Left renal pelvis (tissue), 4 donors: ENCODE measurements at places on chromosomes 6 and 20.

- DNase-seq, result no peak
Measured at GRCh38 chr6:145727817-145728388, 7.4 kb downstream of the EPM2A start.

DNA sequence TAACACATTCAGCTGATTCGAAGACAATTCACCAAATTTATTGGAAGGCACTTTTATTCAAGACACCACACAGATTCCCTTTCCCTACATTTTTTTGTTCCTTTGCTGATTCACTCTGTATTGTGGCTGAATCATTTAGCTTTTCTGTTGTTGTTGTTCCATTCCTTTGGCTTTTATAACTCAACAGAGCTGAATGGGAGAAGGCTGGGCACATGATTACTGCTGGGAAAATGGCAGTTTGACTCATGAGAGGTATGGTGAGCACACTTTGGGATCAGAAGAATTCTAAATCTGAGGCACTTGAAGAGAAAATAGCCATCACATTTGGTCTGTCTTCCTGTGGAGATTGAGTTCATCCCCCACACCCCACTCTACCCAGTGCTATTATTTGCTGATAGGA is 15.7 kb upstream of the SAYSD1 start:
- no peak for DNase-seq

DNA sequence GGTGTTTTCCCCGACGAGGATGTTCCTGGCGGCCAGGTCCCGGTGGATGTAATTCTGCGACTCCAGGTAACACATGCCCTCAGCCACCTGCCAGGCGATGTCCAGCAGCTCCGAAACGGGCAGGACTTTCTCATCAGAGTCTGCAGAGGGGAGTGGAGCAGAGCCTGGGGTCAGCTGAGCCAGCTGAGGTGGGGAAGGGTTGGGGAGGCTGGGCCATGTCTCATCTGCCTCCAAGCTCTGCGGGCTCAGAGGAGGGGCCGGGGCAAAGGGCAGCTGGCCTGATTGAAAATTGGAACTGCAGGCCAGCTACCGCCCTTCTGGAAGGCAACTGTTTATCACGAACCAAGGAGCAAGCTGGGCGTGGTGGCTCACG is 6.4 kb downstream of the PTK6 start:
- DNase-seq, result no peak

GRCh38 chr6:128179876-128180438 is 279.1 kb upstream of the THEMIS start:
- no peak for DNase-seq

- DNase-seq, result no peak
Measured at GRCh38 chr20:11195899-11196558, 522.2 kb upstream of the JAG1 start.

DNA sequence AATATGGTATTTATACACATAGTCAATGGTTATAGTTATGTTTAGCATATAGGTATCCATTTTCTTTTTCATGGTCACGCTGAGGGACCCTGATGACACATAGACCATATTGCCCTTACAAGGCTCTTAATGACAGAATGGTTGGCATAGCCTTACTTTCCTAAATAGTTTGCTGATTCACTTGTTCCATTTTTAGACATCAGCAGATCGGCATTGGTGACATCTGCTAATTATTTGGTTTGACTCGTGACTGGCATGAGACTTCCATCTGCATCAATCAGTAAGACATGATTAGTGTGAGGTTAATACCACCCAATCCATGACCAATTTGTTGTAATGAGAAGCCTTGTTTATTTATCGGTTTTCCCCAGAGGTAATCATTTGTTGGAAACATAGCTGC is 309.7 kb downstream of the ALDH8A1 start:
- DNase-seq, result no peak

- no peak for DNase-seq
Measured at GRCh38 chr6:142819603-142820337, 125.2 kb downstream of the HIVEP2 start.

GRCh38 chr6:22141241-22141745 is 155.5 kb downstream of the PRL start:
- DNase-seq, result no peak

- DNase-seq, result no peak
Measured at GRCh38 chr6:101826269-101826668, 432.8 kb downstream of the GRIK2 start.

DNA sequence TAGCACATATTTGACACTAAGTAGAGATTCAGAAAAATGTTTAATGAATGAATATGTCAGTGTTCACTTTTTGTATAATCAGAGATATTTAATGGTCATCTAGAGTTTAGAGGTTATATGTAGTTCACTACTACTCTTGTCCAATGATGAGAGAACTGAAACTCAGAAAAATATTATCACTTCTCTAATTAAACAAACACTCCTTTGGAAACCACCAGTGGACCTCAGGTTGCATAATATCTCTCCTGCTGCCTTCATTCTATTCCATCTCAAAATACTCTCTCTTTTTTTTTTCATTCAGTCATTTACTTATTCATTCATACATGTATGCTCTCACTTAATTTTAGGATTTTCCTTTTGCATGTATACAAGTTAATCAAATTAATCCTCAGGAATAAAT is 423.1 kb upstream of the RNF217 start:
- no peak for DNase-seq

DNA sequence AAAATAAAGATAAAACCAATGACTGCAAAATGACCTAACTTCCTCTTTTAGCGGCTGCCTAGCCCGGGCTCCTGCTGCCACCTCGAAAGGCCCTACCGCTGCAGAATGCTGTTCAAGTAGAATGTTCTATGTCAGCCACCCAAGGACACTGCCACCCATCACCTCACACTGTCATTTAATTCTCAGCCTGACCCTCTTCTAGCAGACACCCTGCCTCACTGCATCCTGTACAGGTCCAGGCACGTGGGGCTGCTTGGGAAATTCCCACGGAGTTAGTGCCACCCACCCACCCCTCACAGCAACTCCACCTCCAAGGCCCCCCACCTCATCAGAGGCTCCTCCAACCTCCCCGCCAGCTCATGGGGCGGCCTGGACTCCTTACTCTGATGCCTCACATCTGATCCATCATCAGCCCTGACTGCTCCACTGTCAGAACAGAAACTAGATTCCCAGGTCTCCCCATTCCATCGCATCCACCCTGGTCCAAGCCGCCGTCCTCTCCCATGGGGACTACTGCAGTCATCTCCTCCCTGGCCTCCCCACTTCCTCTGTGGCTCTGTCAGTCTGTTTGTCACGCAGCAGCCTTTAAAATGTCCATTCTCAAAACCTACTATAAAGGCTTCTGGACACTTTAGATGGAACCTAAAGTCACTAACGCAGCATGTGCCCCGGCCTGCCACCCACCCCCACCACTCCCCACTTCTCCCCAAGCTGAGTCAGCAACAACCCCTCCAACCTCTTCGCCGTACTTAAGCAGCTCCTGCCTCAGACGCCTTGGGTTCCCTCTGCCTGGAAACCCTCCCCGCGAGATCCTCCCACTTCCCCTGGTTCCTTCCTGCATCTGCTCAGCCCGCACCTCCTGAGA is 17.0 kb downstream of the NFATC2 start:
- no peak for DNase-seq

GRCh38 chr6:125302840-125303511 is 1.2 kb upstream of the HDDC2 start:
- DNase-seq, result no peak

DNA sequence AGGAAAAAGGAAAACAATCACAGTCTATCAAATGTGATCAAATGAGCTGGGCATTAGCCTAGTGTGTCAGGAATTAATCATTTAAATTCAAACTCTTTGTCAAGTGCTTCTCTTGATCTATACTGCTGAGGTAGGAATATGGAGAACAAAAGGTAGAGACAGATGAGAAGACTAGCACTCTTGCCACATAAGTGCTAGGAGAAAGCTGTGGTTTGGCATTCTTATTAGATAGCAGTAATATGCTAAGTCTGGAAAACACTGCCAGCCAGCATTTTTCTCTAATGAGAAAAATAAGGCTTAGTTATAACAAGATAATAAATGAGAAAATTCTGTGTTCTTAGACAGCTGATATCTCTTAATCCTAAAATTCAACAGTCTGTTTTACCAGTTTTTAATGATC is 38.9 kb downstream of the ORC3 start:
- no peak for DNase-seq

DNA sequence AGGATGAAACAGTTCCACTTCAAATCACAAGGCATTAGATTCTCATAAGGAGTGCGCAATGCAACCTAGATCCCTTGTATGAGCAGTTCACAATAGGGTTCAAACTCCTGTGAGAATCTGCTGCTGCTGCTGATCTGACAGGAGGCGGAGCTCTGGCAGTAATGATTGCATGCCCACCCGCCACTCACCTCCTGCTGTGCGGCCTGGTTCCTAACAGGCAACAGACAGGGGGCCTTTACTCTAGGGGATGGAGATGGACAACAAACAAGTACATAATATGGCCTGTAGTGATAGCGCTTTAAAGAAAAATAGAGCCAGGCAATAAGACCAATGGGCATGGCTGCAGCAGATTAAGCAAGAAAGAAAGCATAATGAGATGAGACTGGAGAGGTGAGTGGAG is 2.7 kb upstream of the TBC1D22B start:
- DNase-seq, result no peak

DNA sequence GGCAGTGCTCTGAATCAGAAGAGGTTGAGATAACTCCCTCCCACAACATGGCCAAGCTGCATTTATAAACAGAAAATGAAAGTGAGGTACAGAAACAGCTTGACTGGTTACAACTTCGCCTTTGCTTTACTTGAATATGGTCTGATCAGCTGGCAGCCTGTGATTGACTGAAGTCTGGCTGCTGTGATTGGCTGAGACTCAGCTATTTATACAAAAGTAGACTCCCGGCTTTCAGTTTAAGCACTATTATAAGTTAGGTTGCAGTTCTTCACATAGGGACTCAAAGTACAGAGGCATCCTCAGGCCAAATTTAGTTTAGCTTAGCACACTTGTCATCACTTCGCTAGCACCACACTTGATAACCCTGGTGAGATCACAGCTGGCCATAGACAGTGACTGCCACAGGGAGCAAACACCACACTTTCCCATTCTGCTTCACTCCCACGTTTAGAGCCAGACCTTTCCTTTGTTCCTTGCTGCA is 362.6 kb downstream of the EPM2A start:
- no peak for DNase-seq

DNA sequence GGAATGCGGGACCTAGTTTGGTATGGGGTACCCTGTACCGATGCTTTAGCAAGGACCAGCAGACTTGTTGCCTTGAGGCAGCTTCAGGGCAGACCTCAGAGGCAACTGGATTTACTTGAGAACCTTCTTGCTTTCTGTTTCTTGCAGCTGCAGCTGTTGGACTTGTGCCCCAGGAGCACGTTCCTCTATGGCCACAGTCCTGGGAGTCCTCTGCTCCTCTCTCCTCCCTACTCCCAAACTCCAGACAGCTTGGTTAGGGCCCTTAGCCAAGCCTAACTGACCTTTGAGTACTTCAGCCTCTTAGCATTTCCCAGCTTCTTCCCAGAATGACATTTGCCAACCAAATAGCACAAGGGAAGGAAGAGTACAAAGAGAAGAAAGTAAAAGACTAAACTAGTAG is 34.7 kb downstream of the GHRH start:
- no peak for DNase-seq

DNA sequence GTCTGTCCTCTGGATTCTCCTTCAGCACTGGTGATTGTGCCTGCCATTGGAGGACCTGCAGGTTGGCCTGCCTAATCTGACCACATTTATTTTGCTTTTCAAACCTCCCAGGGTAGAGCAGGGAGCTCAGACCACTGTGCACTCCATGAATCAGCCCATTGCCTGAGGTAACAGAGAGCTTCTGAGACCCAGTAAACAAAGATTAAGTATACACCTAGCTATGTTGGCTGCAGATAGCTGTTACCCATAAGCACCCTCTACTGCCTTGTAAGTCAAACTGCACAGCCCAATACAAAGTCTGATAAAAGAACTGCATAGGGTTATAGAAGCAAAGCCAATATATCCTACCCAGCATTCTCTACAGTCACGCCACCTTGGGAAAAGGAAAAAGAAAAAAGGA is 338.7 kb downstream of the HTR1B start:
- no peak for DNase-seq

- DNase-seq, result no peak
Measured at GRCh38 chr20:24420567-24420966, 48.9 kb upstream of the SYNDIG1 start.

DNA sequence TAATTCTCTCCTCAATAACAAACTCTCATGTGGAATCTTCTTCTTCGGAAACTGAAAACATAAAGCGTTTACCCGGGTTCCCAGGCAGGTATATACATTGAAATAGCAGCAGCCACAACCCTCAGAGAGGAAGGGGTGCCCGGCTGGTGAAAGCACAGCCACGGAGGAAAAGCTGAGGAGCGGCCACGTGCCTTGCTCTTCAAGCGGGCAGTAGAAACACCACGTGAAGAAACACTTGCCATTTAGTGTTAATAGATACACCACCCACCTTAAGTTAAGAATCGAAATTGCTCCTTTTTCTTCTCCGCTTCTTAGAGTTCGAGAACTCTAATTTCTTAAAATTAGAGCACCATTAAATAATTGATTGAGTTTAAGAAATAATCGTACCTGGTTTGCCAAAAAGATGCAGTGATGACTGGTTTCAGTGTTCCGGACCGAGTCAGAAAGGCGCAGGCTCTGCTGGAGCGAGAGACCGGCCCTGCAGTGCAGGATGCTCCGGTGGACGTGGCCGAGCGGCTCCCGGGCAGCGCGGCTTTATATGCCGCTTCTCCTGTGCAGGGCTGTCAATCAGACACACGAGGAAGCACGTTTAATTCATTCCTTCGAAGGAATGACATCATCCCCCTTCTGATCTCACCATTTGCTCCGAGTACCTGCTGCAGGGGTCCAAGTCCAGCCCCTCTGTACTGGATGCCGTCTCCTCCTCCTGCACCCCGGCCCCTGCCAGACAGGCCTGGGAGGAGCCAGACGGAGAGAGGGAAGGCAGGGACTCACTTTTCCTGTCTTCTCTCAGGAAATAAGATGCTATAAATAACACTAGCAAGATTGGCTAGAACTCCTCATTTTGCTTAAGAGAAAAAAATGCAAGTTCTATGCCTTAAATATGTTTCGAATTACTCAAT is at the start of gene THBS2:
Gene THBS2 (minus strand): TSS at position 510 of the 902 bp plus-strand sequence. CDS start 3,062 bp downstream, outside the sequence.
- DNase-seq, result no peak

DNA sequence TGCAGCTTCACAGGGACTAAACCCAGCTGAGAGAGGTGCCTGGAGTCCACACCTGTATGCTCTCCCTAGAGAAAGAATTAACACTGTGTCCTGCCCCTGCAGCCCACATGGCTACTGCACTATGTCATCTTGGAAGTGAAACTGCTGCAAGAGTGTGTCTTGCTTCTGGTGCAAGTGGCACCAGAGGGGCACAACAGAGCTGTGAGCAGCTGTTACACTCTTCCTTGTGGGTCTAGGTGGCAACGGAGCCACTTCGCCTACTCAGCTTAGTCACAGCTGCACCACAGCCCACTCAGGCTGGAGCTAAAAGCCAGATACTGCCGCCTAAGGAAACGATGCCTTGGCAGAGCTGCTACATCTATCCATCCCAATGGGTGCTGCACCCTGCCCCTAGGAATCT is 391.4 kb downstream of the COL12A1 start:
- DNase-seq, result no peak

- DNase-seq, result no peak
Measured at GRCh38 chr20:10498200-10498599, 63.1 kb downstream of the SLX4IP start.

DNA sequence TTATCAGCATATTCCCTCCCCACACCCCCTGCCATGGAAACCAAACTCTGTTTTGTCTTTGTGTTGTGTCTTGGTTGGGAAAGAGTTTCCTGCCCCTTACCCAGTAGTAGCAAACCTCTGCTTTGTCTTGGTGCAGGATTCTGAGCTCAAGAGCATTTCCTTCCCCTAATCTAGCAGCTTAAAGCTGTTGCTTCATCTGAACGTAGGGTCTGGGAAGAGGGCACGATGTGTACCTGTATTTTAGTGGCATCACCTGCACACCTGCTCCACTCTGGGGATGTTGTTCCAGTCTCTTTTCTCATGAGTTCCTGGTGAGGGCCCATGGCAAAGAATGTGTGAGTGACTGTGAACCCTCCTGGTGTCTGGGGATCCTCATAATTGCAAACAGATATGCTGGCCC is 164.7 kb downstream of the SCP2D1 start:
- DNase-seq, result no peak
